Activated T-cell treated with anti-CD3 and anti-CD28 coated beads, Interleukin-2, amount 50 U/mL, for 1 hour (primary cell): ENCODE measurements at places on chromosomes 1 and 21.

GRCh38 chr1:228862542-228863505, 127.5 kb downstream of the RHOU start:
- no peak for DNase-seq

DNA sequence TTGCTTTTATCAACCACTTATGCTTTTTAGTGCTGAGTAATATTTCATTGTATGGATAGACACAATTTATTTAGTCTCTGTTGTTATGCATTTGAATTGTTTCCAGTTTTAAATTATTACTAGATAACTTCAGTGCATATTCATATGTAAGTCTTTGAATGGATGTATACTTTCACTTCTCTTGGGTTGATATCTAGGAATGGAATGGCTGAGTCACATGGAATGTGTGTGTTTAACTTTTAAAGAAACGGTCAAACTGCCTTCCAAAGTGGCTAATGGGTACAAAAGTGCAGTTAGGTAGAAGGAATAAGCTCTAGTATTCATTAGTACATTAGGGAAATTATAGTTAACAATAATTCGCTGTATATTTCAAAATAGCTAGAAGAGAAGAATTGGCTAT, 82.4 kb downstream of the NPHS2 start:
- no peak for DNase-seq

DNA sequence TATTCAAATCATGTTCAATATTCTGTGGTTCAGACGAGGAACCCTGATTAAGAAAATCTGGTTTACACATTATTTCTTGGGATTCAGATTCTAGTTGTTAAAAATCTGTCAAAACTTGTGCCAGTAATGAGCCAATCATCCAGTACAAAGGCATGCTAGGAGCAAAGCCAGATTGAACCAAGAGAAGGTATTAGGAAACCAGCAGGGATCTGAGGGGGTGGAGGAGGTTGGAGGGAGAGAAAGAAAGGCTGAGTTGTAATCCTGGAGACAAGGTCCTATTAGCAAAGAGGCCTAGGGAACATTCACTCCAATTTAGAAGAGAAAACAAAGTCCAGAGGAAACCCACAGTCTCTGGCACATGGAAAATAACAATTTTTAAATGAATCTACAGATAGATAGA, 352.9 kb downstream of the LTN1 start:
- no peak for DNase-seq

DNA sequence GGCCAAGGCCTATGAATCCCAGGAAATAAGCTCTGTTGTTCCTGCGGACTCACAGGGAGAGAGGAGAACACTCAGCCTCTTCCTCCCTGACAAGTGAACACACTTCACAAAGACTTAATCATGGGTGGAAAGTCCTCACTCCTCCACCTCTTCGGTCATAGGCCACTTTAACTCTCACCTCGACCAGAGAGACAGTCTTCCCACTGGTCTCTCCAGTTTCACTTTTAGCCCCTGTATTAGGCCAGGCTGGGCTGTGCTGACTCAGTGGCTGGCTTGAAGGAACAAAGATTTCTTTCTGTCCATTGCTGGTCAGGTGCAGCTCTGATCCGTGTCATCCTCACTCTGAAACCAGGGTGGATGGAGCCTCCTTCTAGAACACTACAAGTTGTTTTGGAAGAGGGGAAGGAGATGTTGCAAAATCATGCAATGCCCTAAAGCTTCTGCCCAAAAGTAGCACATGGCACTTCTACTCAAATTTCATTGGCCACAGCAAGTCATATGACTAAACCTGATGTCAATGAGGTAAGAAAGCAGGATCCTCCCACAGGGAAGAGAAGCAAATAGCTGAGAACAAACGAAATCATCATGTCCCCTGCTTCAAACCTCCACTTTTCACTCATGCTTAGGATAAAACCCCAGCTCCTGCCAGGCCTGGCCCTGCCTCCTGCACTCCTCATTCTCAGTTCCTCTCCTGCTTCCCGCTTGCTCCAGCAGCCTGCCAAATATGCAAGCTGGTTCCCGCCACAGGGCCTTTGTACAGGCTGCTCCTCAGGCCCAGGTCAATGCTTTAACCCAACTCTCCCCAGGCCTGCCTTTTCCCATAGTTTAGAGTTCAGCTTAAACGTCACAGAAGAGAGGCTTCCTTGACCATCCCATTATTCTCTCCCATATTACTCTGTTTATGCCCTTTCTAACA, 150.5 kb upstream of the RUNX3 start:
- DNase-seq = no peak

- peak; percentile 13 for DNase-seq
Measured at GRCh38 chr21:45289655-45290515, 2.2 kb upstream of the POFUT2 start.

DNA sequence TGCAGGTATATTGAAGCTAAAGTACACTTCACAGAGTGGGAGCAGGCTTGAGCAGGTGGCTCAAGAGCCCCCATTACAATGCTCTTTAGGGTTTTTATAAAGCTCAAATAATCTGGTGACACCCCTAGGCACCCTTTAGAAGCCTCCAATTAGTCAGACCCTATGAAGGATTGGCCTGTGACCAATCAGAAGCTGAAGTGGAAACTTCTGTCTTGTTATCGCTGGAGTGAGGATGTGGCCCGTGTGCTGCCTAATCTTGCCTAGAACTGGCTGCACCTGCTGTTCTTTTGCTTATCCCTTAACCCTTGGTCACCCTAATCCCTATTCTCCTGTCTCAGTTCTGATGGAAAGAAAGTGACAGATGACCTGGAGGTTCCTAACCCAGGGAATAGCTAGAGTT, 70.8 kb upstream of the ABCG1 start:
- DNase-seq = no peak

DNA sequence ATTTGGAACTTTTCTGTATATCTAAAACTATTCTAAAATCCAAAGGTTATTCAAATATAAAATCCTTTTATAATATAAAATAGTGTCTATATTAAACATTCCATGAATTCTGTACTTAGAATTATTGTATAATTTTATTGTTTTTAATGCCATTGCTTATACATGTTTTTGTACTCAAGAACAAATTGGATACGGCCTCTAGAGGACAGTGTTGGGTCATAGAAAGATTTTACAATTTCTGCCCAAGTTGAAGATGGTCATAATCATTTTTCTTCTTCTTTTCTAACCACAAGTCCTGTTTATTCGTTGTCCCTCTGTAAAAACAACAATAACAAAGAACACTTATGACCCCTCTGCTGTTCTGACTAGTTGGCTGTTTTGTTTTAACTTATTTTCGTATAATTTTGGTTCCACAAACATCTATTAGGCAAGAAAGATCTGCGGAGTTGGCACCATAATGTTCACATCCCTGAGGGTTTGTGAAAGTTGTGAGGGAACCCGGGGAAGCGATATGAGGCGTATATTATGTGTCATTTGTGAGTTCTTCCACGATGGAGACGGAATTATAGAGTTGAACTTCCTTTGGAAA, 75.7 kb upstream of the KIF26B start:
- no peak for DNase-seq

GRCh38 chr1:62685431-62685859, 2.7 kb downstream of the DOCK7 start:
- no peak for DNase-seq
